ENCODE measurements at places on chromosomes 5 and 9.

DNA sequence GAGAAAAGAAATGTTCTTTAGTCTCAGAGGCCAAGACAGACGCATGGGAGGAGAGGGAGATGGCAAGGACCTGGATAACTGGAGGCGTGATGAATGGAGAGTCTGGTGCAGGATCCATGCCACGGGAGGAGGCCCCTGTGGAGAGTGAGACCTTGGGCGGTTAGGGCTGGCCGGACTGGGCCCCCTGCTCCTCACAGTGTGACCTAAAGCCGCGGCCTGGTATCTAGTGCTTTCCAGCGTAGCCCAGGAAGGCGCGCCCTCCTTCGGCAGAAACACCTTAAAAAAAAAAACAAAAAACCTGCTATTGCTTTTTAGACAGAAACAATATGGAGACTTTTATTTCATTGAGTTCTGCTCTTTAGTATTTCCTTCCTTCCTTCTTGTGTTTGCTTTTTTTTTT lies 33.1 kb downstream of the SCGB3A1 start:
- no peak for ATAC-seq

DNA sequence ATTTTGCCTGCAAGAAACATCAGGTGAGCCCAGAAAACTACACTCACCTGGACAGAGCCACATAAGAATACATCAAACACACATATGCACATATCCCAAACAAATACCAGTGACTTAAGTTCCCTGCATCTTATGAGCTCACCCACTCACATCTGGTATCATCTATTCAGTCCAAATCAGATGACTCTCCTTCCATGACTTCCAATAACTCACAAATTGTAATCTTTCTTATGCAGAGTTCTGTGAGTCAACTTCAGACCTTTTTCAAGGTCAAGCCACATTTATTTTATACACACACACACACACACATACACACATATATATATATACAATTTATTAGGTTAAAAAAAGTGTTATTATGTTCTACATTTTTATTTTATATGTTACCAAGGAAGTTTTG lies 1711.9 kb upstream of the CDH9 start:
- no peak for ATAC-seq

DNA sequence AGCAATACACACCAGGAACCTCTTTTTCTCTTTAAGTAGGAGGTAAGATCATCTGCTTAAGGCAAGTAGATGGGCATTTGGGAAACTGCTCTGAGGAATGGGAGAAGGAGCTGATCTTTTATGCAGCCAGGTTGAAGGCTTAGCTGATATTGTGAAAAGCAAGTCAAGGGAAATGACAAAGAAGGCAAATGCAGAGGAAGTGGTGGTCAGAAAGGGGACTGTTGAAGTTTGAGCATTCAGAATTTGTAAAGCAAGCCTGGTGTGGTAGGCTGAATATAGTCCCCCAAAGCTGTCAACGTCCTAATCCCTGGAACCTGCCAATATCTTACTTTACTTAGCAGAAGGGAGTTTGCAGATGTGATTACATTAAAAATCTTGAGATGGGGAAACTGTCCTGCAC lies 128.9 kb downstream of the ADAMTS12 start:
- ATAC-seq: no peak

GRCh38 chr5:94028001-94028400 lies 286.6 kb upstream of the POU5F2 start:
- ATAC-seq: no peak

DNA sequence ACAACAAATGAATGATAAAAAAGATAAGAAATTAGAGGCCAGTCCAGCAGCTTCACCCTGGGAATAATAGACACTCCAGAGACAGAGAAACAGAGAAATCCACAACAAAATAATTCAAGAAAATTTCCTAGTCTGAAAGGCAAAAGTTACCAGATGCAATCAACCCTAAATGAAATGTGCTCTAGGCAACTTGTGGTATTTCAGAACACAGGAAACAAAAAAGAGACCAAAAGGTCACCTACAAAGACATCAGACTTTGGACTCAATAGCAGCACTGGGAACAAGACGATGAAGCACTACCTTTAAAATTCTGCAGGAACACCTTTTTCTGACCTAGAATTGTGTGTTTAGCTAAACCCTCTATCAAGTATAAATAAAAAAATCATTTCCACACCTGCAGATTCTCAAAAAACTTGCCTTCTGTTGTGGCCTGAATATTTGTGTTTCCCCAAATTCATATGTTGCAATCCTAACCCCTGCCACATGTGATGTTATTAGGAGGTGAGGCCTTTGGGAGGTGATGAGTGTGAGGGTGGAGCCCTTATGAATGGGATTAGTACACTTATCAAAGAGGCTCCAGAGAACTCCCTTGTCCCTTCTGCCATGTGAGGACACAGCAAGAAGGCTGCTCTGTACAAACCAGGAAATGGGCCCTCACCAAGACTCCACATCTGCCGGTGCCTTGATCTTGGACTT lies 5.9 kb upstream of the MAPK9 start:
- ATAC-seq: no peak

- no peak for ATAC-seq
Measured at GRCh38 chr9:107335331-107335730, 52.3 kb downstream of the RAD23B start.

DNA sequence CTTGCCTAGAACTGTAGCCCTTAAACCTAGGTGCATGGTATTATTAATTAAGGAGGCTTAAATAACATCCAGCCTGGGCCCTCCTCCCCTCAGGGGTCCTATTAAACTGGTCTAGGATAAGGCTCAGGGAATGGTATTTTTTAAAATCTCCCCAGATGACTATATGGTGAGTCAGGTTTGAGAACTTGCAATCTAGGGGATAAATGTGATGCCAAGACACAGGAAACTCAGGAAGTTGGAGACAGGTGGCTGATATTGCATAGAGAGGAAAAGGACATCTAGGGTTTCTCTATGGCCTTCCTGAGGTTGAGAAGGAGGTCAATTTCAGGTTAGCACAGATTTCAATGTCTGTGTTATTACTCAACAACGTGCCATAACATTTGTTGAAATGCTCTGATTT lies 581.0 kb downstream of the TLE1 start:
- no peak for ATAC-seq

DNA sequence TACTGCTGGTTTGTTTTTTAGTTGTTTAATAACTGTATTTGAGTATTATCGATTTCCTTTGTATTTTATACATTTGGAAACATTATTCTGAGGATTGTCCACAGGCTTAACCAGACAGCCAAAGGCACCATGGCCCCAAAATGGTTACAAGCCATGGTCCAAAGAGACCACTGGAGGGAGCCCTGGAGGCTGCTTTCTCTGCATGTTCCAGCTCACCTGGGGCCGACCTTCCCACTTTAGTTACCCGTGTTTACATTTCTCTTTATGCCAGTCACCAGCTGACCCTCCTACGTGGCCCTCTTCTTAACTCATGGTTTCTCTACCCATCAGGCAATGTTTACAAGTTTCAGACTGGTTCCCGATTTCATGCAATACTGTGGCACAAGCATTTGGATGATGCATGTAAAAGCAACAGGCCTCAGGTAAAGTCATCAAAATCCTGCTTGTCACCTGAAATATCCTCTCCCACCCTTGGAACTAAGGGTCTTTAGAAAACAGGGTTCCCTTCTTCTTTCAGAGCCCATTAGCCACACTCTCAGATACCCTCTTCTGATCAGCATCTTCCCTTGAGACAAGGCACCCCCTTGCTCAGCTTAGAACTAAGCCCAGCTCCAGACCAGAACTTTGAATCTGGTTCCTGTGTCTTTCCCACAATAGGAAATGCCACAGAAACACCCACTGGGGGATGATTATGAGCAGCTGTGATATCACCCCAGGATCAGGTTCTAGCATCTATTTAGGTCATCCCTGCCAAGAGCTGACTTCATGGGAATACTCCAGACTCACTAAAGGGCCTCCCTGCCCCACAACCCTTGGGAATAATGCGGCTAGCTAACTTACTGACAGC lies 49.9 kb upstream of the GARNL3 start:
- peak; percentile 64 for ATAC-seq

DNA sequence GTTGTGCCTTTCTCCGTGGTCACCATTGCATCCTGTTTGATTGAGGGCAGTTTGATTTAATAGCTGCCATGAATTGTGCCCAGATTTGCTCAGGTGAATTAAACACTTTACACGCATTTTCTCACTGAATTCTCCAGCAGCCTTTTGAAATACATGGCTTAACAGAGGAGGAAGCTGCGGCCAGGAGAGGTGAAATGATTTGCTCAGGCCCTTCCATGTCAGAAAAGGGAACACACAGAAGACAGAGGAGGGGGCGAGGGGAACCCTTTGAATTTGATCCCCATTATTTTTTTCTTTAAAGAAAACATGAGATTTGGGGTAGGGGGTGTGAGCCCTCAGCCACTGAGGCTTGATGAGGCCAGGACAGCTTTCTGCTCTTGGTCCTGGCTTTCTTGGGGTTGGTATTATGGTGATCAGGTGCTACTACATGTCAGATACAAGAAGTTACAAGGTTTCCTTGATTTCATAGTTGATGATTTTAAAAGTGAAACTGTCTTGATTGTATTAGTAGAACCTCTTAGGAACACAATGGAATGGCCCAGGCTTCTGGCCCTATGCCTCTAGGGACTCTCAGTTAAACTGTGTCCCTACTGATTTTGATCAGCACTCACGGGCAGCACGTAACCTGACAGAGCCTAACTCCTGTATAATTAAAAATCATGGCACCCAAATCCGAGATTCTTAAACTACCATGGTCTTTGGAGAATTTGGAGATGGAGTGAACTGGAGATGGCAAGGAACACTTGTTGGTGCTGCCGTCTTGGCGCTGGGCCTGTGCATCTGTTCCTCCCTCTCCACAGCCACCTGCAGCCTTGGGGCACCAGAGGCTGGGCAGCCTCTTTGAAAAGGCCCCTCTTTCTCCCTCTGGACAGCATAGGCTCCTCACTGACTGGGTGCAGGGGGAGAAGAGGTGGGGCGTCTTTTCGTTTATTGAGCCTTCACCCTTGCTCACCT lies 107.9 kb downstream of the TRIO start:
- ATAC-seq: no peak

DNA sequence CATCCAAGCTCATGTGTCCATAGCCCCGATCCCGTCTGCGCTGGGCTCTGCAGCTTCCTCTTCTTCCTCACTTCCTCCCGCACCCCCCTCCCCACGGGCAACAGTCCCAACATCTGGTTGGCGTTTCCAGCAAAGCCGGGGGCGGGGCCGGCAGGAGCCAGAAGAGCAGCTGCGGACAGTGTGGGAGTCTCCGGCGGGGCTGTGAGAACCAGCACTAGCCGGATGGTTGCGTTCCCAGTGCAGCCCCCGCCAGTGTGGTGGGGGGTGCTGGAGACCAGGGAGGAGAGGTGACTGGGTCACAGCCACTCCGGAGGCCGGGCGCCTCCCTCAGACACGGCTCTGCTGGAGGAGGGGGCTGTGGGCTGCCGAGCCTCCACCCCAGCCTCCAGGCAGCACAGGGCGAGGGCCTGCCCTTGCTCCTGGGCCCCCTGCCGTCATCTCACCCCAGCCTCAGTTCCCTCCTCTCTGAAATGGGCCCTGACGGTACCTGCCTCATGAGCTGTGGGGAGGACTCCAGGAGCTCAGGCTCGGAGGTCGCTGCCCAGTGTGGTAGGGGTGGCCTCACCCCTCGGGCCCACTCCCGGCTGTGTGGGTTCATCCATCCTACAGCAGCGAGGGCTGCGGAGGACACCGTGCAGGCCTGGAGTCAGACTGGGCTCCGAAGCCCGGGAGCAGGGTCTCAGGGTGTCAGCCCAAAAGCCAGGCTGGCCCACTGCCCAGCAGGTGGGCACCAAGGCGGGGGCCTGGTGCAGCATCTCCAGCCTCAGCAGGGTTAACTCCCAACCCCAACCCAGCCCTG lies 41.5 kb upstream of the NOTCH1 start:
- ATAC-seq: no peak

DNA sequence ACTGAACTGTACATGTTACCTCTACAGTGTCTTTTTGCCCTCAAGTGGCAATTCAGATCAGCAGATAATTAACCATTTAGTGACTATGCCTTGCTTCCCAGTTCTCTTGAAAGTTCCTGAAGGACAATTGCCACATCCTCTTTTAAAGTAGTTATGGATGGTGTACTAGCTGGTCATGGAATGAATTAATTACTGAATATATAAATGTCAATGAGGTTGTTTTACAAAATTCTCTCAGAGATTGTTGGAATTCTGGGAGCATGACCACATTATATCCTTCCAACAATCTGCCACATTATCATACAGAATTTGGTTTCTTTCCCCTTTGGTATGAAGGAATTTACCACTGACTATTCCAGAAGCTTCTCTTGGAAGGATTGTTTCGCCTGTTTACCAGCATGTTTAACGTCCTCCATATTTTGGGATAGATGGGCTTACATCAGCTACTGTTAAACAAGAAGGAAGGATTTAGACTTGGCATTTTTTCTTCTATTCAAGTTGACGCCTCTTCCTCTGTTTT lies 176.4 kb downstream of the CD180 start:
- no peak for ATAC-seq

DNA sequence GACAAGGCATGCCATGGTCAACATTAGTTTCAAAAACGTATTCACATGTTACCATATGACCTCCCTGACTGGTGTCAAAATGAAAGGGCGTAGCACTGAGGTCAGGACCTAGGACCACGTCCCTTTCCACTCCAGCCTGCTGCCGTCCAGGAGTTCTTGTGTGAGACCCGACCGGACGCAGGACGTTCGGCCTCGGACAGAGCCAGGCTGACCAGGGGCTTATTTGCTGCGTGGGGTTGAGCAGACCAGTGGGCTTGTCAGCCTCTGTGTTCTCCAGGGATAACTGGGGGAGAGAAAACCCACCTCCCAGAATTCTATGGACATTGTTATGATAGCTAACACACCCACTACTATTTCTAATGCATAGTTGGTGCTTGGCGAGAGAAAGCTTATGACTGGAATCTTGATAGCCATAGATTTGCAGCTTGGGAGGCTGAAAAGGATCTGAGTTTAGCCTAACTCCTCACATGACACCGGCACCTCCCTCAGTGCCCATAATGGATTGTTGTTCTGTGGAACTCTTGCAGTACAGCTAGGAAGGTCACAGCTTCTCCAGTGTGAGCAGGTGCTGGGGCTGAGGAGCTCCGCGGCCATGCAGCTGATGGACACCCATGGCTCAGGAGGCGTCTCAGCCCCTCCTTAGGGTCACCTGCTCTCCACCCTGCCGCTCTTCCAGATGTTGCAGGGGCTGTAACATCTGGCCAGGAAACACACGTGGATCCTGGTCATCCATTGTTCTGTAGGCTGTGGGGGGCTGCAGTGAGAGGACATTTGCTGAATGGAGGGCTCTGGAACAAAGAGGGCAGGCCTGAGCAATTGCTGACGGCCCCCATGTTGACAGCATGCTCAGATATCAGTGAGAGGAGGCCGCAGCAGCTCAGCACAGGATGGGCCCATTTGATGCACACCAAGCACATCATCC lies 368.4 kb downstream of the IRX2 start:
- no peak for ATAC-seq

DNA sequence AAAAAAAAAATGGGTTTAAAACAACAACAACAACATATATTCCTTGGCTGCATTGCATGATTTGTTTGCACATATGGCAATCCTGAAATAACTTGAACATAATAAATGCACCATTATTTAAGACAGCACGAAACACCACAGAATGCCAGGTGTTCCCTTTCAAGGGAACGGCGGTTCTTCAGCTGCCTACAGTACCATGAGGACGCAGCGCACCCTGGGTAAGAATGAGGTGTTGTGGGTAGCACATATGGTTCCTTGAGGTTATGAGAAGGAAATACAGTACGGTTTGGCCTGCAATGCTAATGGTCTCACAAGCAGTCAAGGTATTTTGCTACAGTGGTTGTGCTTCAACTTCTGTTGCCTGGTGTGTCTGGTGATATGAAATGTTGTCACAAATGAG lies 174.8 kb downstream of the SLC12A2 start:
- ATAC-seq: no peak
